Erythroblast (primary cell): ENCODE measurements at places on chromosomes 16 and 17.

DNA sequence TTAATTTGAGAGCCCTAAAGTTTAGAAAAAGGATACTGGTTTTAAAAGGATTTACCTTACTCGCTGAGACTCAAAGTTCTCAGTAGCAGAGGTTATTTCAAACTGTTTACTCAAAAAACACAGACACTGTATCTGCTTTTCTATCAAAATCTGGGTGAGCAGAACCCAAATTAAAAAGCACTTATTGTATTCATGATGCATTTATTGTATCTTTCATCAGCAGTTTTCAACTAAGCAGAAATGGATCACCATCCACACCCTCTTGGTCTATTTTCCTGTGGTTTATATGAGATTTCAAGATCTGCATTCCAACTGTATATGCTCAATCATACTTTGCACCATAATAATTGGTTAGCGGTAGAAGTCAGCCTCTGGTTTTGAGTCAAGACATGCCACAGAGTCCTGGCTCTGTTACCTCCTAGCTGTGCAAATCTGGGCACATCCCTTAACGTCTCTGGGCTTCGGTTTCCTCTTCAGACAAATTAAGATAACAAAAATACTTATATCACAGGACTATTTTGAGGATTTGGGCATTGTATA is 109.5 kb downstream of the ASIC2 start:
- DNase-seq, result no peak

- no peak for DNase-seq
Measured at GRCh38 chr17:18173740-18174139, 9.9 kb upstream of the ALKBH5 start.

- DNase-seq, result no peak
Measured at GRCh38 chr17:60356940-60357339, 35.0 kb downstream of the USP32 start.

DNA sequence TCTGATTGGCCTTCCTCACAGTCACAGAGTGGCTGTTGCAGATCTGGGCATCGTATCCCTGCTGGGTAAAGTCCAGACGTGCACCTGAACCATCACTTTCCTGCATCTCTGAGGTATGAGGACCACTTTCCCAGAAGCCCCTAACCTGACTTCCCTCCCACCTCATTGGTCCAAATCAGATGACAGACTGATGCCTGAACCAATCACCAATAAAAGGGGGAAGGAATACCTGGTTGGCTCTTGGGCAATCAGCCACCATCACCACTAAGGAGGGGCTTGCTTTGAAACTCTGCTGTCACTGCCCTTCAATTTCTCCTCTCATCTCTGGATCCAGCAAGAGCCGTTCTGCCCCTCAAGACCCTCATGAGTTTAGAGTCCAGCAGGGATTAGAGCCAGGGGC is 13.6 kb upstream of the WFDC1 start:
- peak; percentile 40 for DNase-seq

- DNase-seq, result no peak
Measured at GRCh38 chr17:49214676-49215360, 4.3 kb downstream of the ABI3 start.

DNA sequence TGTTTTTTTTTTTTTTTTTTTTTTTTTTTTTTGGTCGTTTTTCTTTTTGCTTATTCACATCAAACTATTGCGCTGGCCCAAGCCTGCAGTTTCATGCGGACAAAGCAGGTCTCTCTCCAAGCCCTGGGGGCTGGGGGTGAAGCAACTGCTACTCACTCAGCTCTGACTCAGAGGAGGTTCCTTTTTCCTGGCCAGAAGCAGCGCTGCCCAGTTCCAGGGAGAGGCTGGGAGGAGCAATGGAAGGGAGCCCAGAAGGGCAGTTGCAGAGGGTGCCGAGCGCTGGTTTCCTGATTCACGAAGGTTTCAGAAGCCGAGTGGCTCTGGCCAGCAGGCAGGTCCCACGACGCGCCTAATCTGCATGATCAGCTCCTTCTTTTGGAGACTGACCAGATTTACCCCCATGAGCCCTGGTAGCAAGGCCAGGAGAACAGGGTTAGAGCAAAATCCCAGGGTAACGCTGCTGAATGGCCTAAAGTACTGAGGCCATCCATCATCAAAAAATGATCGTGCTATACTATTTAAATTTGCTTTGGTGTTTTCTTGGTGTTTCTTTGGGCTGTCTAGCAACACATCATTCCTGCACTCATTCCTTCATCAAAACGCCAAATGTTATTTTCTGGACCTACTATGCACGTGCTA is 144.7 kb upstream of the SOX9 start:
- no peak for DNase-seq

DNA sequence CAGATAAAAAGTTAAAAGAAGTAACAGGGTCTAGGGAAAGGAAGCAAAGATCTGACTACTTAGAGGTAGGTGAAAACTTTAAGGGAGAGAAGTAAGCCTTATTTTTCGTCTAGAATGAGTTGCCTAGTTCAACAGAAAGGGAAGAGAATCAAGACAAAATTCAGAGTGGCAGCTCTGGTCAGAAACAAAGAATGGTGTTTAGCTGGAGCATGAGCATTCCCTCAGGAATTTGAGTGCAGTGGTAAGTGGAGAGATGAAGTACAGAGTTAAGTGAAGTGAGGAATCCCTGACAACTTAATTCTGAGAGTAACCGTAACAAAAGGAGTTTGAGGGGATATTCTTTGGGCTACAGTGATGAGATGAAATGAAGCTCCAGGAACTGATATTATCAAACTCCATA is 11.5 kb downstream of the SMG6 start:
- DNase-seq, result no peak

DNA sequence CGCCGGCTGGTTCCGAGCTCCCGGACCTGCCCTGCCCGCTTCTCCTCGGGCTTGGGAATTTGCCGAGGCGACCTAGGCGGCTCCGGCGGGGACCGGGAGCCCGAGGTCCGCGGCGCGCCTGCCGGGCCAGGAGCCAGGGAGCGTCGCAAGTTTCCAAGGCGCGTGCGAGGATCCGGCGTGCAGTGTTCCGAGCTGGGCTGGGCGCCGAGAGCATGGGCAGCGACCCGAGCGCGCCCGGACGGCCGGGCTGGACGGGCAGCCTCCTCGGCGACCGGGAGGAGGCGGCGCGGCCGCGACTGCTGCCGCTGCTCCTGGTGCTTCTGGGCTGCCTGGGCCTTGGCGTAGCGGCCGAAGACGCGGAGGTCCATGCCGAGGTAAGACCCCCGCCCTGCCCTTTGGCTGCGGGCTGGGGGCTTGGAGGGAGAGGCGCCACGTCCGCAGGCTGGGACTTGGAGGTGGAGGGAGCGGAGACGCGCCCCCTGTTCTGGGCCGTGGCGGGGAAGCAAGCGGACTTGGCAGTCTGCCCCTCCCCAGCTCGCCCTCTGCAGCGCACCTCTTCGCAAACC is 668 bp downstream of the MMP15 start:
- peak; percentile 26 for DNase-seq

DNA sequence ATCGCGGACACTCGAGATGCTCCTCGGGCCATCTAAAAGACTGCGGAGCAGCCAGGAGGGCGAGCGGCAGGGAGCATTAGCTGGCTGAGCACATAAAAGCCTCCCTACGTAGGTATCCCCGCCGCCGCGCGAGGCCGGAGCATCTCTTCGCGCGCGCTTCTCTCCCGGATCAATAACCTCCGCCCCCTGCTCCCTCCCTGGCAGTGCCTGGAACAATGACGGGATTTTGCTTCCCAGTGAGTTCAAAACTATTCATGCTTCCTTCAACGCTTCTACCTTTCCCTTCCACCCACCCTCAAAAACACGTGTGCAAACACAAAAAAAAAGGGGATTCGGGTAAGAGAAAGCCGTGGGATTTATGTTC is 984 bp downstream of the CENPV start:
- DNase-seq, result peak; percentile 57

- no peak for DNase-seq
Measured at GRCh38 chr17:39165841-39166349, at the start of gene ARL5C. Gene ARL5C, minus strand, starts transcription at chr17:39166161. Its CDS starts 401 bp downstream, at chr17:39165760.

GRCh38 chr16:70684146-70685060 is 1.4 kb downstream of the MTSS2 start:
- no peak for DNase-seq

DNA sequence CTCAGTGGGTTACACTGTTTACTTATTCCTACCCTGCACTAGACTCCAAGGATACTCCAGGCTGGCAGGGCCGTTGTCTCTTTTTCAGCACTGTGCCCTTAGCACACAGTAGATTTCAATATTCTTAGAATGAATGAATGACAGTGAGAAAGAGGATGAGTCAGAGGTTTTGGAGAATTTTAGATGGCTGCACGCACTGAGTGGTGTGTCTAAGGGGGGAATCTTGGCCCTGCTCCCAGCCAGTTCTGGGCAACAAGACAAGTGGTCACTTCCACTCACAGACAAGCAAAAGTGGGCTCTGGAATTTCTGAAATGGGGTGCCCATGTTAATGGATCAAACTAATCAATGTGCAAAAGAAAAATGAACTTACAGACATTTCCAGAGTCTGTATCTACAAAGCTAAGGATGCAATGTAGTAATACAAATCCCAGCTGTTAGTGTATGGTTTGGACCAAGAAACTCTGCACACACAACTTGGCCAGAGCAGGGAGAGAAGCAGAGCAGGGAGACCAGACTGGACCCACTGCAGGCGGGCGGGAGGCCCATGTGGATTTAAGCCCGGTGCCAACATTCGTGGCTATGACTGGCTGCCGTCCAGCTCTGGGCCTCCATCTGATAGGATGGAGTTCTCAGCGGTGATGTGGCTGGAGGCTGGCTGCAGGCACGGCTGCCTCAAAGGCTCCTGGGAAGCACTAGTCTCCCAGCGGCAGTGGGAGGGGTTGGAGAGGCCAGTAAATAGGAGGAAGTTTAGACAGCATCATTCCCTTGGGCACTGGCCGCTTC is 95.6 kb upstream of the CDYL2 start:
- no peak for DNase-seq

- no peak for DNase-seq
Measured at GRCh38 chr16:88014252-88014781, 63.1 kb downstream of the BANP start.

DNA sequence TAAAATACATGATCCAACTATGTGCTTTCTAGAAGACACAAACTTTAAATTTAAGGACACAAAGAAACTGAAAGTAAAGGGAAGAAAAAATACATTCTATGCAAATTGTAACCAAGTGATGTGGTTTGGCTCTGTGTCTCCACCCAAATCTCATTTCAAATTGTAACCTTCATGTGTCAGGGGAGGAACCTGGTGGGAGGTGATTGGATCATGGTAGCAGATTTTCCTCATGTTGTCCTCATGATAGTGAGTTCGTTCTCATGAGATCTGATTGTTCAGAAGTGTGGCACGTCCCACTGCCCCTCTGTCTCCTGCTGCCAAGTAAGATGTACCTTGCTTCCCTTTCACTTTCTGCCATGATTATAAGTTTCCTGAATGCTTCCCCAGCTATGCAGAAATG is 15.0 kb downstream of the OR1A1 start:
- no peak for DNase-seq

GRCh38 chr16:22314661-22315626 is 17.7 kb downstream of the POLR3E start:
- DNase-seq, result no peak

- DNase-seq, result no peak
Measured at GRCh38 chr17:77343031-77343800, 202.4 kb downstream of the SEC14L1 start.

DNA sequence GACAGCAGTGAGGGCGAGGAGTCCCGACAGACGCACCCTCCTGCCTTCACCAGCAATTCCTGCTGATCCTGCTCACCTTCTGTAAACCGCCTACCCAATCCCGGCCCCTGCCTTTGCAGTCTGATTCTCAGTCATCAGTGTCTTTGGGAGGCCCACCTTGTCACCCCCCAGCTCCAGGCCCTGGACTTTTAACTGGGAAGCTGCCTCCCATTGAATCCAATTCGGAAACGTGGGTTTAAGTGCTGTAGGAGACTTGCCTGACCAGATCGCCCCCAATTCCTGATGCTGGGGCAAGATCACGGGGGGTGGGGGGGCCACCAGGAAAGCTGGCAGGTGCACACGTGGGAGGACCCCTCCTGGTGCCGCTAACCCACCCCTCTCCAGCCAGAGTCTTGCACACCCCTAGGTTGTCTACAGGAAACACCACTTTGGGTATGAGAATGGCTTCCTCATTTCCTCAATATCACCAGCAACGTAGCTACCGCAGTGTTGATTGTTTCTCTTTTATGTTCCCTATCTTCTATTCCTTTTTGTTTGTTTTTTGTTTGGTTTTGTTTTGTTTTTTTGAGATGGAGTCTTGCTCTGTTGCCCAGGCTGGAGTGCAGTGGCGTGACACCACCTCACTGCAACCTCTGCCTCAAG is 46.6 kb upstream of the CMIP start:
- no peak for DNase-seq

DNA sequence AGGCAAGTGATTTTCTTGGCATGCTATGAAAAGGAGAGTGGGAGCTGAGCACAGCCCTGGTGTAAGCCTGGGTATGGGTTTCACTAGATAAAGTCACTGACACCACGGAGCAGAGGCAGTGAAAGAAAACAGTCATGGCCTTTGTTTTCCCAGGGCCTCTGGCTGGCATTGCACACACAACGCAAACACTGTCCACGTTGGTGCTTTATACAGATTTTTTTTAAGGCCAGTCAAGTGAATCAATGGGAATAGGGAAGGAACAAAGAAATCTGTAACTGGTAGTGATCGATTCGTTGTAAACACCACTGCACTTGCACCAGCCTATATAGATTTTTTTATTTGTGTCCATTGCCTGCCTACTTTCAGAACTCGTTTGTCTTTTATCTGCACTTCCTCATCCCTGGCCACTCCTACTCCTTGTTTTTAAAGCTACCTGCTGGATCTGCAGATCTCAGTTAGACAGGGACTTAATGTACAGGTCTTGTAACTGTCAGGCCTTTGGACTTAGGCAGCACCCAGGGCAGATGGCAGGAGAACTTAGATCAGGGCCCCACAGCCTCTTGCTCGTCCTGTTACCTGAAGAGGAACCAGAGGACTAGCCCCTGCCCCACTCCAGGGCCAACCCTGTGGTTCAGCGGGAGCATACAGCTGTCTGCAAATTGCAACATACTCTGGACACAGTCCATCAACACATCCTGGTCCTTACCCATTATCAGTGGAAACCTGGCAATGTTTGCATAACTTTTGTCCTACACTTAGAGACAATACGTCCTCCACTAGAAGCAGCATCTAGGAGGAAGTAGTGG is 10.6 kb upstream of the TMIGD1 start:
- DNase-seq, result no peak

DNA sequence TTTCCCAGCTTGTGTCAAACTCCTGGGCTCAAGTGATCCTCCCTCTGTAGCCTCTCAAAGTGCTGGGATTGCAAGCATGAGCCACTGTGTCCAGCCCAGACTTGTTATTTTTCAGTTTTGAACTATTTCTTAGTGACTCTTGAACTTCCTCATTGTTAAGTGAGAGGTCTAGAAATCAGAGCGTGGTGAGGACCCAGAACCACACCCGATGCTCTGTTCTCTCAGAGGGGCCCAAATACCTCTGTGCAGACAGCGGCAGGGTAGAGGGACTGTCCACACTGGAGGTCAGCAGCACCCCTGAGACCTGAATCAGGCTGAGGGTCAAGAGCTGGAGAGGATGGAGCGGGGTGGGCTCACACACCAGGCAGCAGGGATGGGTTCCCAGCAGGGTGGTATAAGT is 47.7 kb upstream of the MEAK7 start:
- DNase-seq, result no peak

DNA sequence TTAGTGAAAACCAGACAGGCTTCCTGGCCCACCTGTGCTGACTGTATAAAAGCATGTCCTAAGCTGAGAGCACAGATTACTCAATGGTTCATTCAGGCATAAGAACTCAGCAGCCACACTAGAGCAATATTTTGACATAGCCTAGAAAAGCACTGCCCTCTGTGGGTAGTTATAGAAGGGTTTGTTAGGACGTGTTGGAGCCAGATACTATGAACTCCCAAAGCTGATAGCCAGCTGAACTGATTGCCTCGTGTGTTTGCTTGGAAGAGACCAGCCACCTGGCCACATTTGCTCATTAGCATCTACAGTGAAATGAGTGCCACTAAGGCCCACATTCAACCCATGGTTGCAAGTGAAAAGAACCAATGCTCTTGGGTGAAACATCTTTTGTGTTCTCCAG is 30.8 kb upstream of the ABCA5 start:
- no peak for DNase-seq
